Stimulated activated naive CD4-positive, alpha-beta T cell (primary cell): ENCODE measurements at places on chromosomes 2 and 18.

- DNase-seq: no peak
Measured at GRCh38 chr2:7952046-7952745, 729.7 kb upstream of the ID2 start.

- no peak for DNase-seq
Measured at GRCh38 chr2:144453486-144454158, 66.3 kb downstream of the ZEB2 start.

- no peak for DNase-seq
Measured at GRCh38 chr2:236856848-236857235, 228.8 kb upstream of the COPS8 start.

DNA sequence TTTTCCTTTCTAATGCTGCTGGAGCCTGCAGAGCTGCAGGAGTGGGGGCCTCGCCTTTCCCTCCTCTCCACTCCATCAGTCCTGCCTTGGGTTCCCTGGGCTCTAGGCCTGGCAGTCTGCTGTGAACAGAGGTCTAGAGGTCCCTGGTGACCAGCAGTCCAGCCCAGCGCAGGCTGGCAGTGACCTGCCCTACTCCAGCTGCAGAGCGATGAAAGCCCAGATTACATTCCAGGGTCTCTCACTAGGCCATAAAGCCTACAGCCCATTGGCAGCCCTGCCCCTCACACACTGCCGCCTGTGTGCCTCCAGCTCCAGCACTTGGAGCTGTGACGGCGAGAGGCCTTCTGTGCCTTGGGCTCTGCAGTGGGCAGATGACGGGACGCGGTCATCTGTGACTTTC lies 14.8 kb upstream of the MAL start:
- no peak for DNase-seq

DNA sequence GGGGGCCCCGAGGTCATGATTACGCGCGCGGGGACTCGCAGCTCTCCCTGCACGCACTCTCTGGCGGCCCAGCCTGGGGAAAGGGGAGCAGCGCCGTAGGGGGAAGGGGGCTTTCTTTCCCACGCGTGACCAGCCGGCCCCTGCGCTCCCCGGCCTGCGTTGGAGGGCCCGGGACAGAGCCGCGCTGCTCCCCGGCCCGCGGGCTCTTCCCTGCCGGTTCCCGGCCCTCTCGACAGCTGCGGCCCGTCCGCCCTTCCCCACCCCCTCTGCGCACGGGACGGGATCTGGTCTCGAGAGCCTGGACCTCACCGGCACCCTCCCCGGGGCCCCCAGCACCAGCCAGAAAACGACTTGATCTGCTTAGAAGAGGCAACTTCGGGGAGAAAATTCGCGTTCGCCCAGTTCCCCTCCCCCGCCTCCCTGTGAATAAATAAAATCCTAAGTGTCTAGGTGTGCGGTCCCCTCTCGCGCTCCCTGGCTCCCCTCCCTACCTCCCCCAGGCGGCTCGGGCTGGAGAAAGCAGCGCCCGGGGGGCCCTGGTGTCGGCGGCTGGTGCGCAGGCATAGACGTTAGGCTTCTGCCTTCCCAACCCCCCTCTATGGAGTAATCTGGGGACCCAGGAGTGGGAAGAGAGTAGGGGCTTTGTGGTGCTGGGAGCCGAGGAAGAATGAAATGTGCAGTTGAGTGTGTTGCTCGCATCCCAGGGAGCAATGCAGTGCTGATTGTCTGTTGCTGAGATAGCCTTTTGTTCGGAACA lies 803 bp upstream of the FIGN start:
- DNase-seq: no peak

DNA sequence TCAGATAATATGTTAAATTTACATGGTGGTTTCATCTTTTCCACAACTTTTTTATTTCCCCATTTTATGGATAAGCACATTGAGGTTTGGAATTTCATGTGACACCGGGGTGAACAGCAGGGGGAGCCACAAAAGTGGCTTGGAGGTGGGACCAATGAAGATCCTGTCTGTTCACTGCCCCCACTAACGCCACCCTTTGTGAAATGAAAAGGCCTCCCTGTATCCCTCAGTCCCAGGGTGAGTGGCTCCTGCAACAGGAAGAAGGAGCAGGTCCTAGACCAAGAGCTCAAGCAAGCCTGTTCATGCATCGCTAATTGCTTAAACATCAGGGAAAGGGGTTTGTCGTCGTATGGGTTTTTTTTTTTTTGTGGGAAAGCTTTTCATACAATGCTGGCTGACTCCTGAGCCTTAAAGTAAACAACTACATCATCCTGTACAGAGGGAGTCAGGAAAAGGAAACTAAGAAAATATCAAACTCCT lies 267.8 kb upstream of the EPAS1 start:
- no peak for DNase-seq

GRCh38 chr2:88074854-88075292 lies 7.2 kb downstream of the SMYD1 start:
- DNase-seq: no peak

- no peak for DNase-seq
Measured at GRCh38 chr2:23360571-23361125, 24.3 kb upstream of the KLHL29 start.

- no peak for DNase-seq
Measured at GRCh38 chr2:31998731-31999383, 12.0 kb downstream of the MEMO1 start.

DNA sequence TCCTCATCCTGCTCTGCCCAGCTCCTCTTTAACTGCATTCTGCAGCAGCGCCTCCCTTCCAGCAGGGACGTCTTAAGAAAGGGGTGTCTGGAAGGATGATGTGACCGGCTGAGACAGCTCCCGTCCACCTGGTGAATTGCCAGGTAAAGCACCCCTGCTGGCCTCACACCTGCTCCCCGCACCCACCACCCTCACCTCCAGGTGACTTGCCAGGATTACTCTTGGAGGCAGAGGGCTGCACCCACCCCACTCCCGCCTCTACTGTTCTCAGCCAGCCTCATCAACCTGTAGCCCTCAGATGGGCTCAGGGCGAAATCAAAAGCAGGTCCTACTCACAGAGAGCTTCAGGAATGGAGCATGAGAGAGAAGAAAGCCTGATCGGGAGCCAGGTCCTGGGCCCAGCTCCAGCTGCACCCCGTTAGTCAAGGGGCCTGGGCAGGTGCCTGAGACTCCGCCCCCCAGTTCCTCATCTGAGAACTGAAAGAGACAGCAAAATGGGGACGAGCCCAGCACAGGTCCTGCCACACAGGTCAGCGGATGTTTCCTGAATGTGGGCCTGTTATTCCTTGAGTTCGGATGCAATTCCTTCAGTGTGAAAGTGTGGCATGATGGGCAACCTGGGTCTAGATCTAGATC lies 5.6 kb downstream of the ADRA2B start:
- DNase-seq: no peak

GRCh38 chr2:146634230-146635097 lies 1210.4 kb upstream of the ACVR2A start:
- DNase-seq: no peak

- no peak for DNase-seq
Measured at GRCh38 chr2:168930242-168930641, 29.2 kb downstream of the G6PC2 start.

DNA sequence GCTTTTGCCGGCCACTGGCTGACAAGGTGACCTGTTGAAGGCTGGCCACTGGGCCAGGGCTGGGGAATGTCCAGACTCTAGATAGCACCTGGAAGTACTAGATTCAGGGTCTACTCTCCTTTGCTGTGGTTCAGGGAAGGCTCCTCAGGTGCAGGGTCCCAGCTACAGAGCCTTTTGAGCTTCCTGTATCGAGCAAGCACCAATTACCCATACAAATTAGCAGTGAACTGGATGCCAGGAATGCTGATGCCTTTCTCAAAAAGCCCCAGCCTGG lies 213.4 kb downstream of the CYP26B1 start:
- DNase-seq: no peak

DNA sequence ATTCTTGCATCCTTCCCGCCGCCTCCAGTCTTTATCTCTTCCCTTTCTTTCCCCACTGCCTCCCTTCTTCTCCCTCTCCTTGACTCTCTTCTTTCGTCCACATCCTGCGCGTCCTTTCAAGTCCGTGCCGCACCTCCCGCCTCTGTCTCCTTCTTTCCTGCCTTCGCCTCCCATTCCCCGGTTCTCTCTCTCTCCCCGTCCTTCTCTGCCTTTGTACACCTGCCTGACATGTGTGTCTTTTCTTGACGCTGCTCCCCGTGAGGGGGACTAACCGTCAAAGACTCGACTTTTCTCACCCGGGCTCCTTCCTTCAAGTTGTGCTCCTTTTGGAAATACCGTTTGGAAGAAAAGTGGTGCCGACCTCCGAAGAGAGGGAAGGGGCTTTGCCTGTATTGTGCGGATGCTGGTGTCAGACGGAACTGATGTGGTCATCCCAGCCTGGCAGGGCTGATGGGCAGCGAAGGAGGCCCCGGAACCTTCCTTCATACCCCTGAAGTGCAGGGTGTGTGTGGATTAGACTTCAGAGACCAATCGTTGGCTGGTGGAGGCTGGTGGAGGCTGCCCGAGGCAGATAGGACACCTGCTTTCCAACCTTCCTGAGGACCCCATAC lies 879 bp downstream of the TMEM178A start:
- no peak for DNase-seq

- DNase-seq: no peak
Measured at GRCh38 chr2:172062402-172063004, 22.8 kb upstream of the DLX1 start.

- DNase-seq: no peak
Measured at GRCh38 chr2:238421695-238422035, 5.1 kb upstream of the ASB1 start.

GRCh38 chr2:143121957-143122356 lies 7.3 kb upstream of the ARHGAP15 start:
- no peak for DNase-seq

GRCh38 chr2:9149726-9150567 lies 56.7 kb upstream of the ASAP2 start:
- DNase-seq: no peak

- no peak for DNase-seq
Measured at GRCh38 chr2:54536720-54537119, 80.6 kb downstream of the SPTBN1 start.

GRCh38 chr2:171941316-171941699 lies 19.0 kb downstream of the HAT1 start:
- no peak for DNase-seq

DNA sequence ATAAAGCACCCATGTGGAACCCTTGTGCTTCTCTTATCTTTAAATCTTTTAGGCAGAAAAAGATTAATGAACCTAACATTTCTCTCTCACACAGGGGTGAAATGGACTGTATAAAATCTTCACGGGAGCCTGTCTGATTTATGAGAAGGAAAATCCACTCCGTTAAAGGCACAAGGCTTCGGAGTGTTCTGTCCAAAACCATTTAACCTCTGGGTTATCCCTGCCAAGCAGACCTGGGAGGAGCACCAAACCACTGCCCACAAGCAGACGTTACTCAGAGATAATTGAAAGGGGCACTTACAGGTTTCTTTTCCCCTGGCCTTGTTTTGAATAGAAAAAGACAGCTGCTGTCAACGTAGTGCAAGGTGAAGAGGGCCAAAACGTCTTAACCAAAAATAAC lies 184.4 kb upstream of the DOK6 start:
- no peak for DNase-seq

DNA sequence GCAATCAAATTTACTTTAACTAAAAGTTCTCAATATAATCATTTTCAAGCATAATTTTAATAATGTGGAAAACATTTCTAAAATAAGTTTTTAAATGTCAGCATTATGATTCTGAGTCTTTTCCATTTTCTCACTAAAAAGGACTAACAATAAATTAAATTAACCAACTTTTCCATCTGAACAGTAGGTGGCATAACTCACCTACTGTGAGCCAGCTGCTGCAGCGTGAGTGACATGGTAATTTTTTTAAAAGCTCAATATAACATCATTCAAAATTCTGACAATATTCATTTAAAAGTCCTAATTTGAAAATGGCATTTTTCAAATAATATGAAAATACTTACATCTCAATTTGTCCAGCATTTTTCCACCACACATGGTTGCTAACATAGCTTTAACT lies 66.5 kb downstream of the DTNB start:
- no peak for DNase-seq

DNA sequence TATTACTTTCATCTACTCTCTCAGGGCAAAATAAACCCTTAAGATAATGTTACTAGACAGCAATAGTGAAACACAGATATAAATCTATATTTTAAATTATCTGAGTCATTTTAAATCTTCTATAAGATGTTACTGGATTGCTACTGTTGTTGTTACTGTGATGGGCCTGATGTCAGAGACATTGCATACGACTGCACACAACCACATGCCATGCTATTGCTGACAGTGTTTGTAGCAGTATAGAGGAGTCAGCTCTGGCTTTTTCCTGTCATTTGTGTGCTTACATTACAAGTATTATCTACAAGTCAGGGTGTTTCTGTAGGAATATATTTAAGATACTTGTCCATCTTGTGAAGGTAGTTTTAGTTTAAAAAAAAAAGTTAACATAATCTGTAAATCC lies 63.9 kb downstream of the CCDC148 start:
- no peak for DNase-seq

DNA sequence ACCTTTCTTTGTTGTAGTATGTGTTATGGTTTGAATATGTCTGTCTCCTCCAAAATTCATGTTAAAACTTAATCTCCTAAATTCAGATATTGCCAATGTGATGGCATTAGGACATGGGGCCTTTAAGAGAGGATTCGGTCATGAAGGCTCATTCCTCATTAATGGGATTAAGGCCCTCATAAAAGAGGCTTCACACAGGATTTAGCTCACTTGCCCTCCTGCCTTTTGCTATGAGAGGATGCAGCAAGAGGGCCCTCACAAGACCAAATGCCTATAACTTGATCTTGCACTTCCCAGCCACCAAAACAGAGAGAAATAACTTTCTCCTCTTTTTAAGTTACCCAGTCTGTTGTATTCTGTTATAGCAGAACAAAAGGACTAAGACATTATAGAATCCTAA lies 19.7 kb downstream of the ZBTB14 start:
- no peak for DNase-seq

DNA sequence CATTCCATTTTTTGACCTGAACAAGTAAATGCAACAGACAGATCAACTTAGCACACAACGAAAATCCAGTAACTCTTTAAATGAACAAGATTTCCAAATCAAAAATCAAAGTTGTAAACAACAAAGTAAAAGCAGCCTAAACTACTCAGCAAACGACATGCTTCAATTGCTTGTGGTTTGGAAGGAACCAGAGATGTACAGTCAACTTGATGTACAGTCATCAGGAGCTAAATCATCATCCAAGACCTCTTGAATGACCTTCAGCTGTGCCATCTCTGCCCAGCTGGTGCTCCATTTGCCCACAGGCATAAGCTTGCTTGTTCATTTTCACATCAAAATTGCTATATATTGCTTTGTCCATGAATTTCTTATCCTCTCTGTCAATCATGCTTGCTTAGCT lies 109.8 kb downstream of the UPP2 start:
- no peak for DNase-seq

DNA sequence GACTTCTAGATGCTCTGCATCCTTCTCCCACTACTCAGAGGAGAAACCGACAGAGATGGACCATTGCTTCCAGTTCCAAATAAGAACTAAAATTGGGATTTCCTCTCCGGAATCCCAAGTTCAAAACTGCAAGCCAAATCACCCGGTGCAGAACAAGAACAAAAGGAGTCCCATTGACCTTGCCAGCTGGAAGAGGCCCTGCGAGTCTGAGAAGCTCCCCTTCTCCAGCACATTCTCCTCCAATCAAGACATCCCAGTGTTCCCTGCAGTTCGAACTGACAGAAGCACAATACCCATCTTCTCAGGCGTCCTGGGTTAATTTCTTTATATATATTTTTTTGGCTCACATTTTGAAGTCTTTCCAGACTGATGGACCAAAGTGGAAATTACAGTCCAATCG lies 195.3 kb upstream of the MEIS1 start:
- DNase-seq: no peak
